ENCODE measurements at places on chromosomes 5 and 9.

GRCh38 chr9:124279531-124280175 lies 21.9 kb downstream of the NEK6 start:
- DNase-seq: no peak
- no peak overlapping the region for H3K4me3 ChIP-seq
- H3K27me3 ChIP-seq: peaks cover 2% of the 10 kb centered on the region
- H3K27ac ChIP-seq: peak overlapping the region; percentile 91
- peaks cover 35% of the 10 kb centered on the region for H3K4me1 ChIP-seq

- no peak overlapping the region for H3K27ac ChIP-seq
- no peak for DNase-seq
- peaks cover 12% of the 10 kb centered on the region for H3K27me3 ChIP-seq
- H3K4me1 ChIP-seq: peaks cover 36% of the 10 kb centered on the region
- peaks cover 5% of the 10 kb centered on the region for H3K36me3 ChIP-seq
These were observed 15.1 kb downstream of the EPB41L4B start for GRCh38 chr9:109305801-109306200.

- H3K4me1 ChIP-seq: peaks cover 20% of the 10 kb centered on the region
- H3K27ac ChIP-seq: no peak overlapping the region
- DNase-seq: no peak
- no peaks in the 10 kb centered on the region for H3K36me3 ChIP-seq
- H3K4me3 ChIP-seq: no peak overlapping the region
These were observed 165.8 kb upstream of the CDH6 start for GRCh38 chr5:31027721-31028120.

- H3K27me3 ChIP-seq: no peaks in the 10 kb centered on the region
- DNase-seq: no peak
- H3K27ac ChIP-seq: no peak overlapping the region
- peaks cover 56% of the 10 kb centered on the region for H3K4me1 ChIP-seq
- H3K36me3 ChIP-seq: no peaks in the 10 kb centered on the region
- H3K4me3 ChIP-seq: no peak overlapping the region
These were observed 56.7 kb upstream of the FST start for GRCh38 chr5:53423724-53424123.

- peaks cover 2% of the 10 kb centered on the region for H3K27me3 ChIP-seq
- DNase-seq: no peak
- peak overlapping the region; percentile 95 for H3K27ac ChIP-seq
- H3K4me3 ChIP-seq: no peak overlapping the region
These were observed 71.3 kb downstream of the PTPN3 start for GRCh38 chr9:109426626-109427402.

DNA sequence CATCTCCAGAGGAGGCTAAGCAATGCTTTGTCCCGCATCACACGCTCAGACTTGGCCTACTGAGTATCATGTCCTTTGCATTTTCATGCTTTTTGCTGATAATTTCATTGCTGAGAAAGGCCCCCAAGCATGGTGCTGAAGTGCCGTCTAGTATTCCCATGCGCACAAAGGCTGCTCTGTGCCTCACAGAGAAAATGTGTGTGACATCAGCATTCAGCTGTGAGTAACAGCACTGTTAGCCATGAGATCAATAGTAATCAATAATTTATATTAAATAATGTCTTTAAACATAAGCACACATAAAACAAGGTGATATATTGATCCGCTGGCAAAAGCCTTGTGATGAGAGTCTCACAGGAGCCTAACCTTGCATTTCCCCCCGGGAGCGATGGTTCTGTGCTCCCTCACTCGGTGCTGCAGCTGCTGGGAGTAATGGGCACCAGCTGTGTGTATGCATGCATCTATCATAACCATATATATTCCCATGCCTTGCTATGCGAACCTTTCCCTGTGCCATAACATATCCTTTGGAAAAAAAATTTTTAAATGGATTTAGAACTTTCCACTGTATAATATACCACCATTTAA lies 50.4 kb upstream of the RNF130 start:
- H3K4me3 ChIP-seq: no peak overlapping the region
- peaks cover 10% of the 10 kb centered on the region for H3K27me3 ChIP-seq
- H3K36me3 ChIP-seq: no peaks in the 10 kb centered on the region

DNA sequence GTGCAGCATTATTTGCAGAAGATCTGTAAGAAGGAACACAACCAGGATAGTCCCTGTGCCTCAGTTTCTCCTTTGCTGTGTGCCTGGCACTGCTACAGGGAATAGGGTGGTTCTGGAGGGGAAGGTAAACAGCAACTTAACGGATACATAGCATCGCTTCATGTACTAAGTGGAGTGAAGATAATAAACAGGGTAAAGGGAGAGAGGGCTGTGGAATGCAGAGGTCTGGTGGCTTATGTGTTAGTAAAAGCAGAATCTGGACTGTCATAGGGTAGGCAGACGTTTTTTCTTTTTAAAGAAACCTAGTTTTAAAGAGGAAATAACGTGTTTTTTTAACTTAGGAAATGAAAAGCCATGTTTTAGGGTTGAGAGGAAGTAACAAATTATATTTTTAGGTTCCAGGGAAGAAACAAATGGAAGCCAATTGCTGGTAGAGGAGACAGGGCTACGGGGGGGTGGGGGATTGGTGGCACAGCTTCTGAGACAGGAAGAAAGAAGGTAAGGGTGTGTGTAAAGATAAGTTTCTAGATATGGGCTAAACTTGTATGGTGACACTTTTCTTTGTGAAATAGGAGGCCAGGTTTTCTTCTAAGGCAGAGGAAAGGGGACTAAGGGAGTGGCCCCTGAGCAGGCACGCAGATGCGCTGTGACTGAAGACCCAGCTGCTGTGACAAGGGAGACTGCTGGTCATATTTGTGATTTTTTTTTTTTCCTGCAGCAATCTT lies 1.3 kb downstream of the GNG10 start:
- H3K27me3 ChIP-seq: peaks cover 15% of the 10 kb centered on the region
- peak overlapping the region; percentile 96 for H3K4me3 ChIP-seq
- H3K4me1 ChIP-seq: peaks cover 26% of the 10 kb centered on the region
- no peak for DNase-seq
- H3K36me3 ChIP-seq: peaks cover 33% of the 10 kb centered on the region
